Activated CD4-positive, alpha-beta T cell treated with anti-CD3 and anti-CD28 coated beads, Interleukin-2, amount 10 ng/mL, durations not matched to agents 24 days and 14 days (primary cell): ENCODE measurements at places on chromosomes 3 and 15. TPM values are rescaled to one million over a fixed set of nuclear protein-coding genes. Genes with fewer than 3 reads are reported as not detected.

The CCRL2 gene
- total RNA-seq: 1.7 and 1.9 TPM in 2 replicates

The GRM2 gene
- 0.24 and 0.86 TPM in 2 replicates for total RNA-seq

The LTK gene
- total RNA-seq: not detected in 2 replicates

The CAPN3 gene
- 1.3 and 2.3 TPM in 2 replicates for total RNA-seq

DNA sequence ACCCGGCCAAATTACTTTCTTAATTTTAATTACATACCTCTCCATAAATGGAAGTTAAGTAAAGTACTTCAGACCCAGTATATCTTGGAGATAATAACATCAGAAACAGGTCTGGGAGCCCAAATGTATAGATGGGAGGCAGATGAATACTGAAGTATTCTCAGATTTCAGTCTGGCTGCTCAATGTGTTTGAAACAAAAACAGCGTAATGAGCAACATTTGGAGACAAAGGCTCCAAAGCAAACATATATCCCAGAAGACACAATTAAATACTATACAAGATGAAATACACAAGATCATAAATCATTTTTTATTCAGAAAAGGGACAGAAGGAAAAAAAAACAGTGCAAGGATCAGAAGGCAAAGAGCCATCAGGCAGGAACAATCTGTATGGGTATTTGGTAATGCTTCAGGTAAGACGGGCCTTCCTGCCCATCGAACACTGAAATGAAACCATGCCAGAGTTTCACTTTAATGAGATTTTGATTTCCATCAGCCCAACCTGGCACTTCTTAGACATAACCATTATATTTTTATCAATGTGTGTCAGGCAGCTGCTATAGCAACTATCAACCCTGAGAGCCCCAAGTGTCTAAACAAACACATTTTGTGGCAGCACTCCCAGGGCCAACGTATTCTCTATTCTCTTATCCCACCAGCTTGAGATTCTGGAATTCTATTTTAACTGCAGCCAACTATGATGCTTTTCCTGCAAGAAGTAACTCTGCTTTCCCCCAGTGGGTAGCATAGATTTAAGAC, 210.8 kb downstream of the STT3B start:
- DNase-seq: no peak
- H3K36me3 ChIP-seq: peaks cover 2% of the 10 kb centered on the region
- H3K4me1 ChIP-seq: no peaks in the 10 kb centered on the region
- no peak overlapping the region for H3K4me3 ChIP-seq

GRCh38 chr3:133855772-133856171, 39.9 kb downstream of the RAB6B start:
- DNase-seq: no peak
- H3K4me3 ChIP-seq: no peak overlapping the region
- H3K27me3 ChIP-seq: no peaks in the 10 kb centered on the region
- H3K27ac ChIP-seq: no peak overlapping the region
- peaks cover 5% of the 10 kb centered on the region for H3K4me1 ChIP-seq

GRCh38 chr15:79990997-79991334, 20.0 kb upstream of the BCL2A1 start:
- H3K36me3 ChIP-seq: no peaks in the 10 kb centered on the region
- no peak overlapping the region for H3K4me3 ChIP-seq
- peaks cover 10% of the 10 kb centered on the region for H3K4me1 ChIP-seq
- no peak for DNase-seq

GRCh38 chr3:78347176-78347575, 1307.3 kb downstream of the ROBO2 start:
- H3K36me3 ChIP-seq: no peaks in the 10 kb centered on the region
- no peak overlapping the region for H3K27ac ChIP-seq
- no peak for DNase-seq
- no peaks in the 10 kb centered on the region for H3K27me3 ChIP-seq
- H3K4me1 ChIP-seq: no peaks in the 10 kb centered on the region

DNA sequence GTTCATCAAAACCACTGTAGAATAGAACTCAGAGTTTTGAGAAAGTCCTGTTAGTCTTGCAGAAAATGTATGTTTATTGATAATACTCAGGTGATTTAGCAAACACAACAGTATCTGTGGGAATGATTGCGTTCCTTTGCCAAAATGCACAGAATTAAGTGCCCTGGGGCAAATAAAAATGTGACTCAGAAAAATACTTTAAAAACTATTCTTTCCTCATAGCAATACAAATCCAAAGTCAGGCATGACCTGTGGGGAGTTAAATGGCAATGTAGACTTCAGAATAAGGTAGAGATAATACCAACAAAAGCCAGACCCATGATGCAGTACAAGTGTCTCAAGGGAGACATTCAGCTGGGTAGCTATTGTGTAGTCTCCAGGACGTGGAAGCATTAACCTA, 72.3 kb upstream of the SNTN start:
- H3K4me1 ChIP-seq: no peaks in the 10 kb centered on the region
- no peak for DNase-seq
- H3K36me3 ChIP-seq: no peaks in the 10 kb centered on the region
- H3K4me3 ChIP-seq: no peak overlapping the region
- H3K27ac ChIP-seq: no peak overlapping the region

DNA sequence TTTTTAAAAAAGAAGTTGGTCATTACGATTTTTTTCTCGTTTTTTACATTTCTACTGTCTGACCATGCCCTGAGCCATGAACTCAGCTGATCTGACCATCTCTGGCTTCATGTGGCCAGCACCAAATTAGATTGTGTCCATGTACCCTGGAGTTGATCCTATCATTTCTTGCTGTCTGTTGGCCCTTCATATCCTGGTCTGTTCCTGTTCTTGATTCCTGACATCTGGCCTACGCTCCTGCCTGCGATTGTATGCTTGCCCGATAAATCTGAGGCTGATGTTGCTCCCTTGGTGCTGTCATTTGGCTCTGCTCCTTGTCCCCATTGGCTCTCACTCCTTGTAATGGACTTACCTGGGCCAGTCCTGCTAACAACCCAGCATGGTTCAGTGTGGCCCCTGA, 89.8 kb upstream of the IGSF10 start:
- no peak overlapping the region for H3K27ac ChIP-seq
- DNase-seq: no peak
- H3K4me1 ChIP-seq: no peaks in the 10 kb centered on the region
- no peaks in the 10 kb centered on the region for H3K36me3 ChIP-seq

- no peak overlapping the region for H3K4me3 ChIP-seq
- H3K27ac ChIP-seq: no peak overlapping the region
- DNase-seq: no peak
- no peaks in the 10 kb centered on the region for H3K4me1 ChIP-seq
- H3K36me3 ChIP-seq: no peaks in the 10 kb centered on the region
- H3K27me3 ChIP-seq: no peaks in the 10 kb centered on the region
Measured at GRCh38 chr15:33941279-33942063, 26.8 kb upstream of the CHRM5 start.

- DNase-seq: no peak
- no peaks in the 10 kb centered on the region for H3K27me3 ChIP-seq
- H3K4me1 ChIP-seq: peaks cover 14% of the 10 kb centered on the region
- no peak overlapping the region for H3K4me3 ChIP-seq
- H3K27ac ChIP-seq: no peak overlapping the region
- no peaks in the 10 kb centered on the region for H3K36me3 ChIP-seq
Measured at GRCh38 chr3:71528816-71529215, 54.7 kb downstream of the FOXP1 start.
